NCI-H2107 (cell line): ENCODE measurements at places on chromosomes 13 and 19.

- no peak for DNase-seq
These were observed 421.6 kb upstream of the KLF12 start for GRCh38 chr13:74555651-74556420.

DNA sequence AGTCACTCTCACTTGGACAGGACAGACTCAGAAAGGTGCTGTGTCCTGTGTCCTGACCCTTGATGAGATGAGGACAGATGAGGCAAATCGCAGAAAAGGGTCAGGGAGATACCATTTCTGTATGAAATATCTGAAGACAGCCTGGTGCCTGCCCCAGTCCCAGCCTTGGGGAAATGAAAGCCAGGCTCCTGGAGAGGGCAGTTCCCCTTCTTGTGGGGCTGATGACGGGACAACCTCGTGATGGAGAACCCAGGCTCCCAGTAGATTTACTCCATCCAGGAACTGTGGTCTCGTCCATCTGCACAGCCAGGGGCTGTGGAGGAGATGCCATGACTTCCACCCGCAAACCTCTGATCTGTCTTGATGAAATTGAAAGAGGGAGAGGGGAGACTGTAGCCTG lies 13.8 kb downstream of the LILRB1 start:
- no peak for DNase-seq

DNA sequence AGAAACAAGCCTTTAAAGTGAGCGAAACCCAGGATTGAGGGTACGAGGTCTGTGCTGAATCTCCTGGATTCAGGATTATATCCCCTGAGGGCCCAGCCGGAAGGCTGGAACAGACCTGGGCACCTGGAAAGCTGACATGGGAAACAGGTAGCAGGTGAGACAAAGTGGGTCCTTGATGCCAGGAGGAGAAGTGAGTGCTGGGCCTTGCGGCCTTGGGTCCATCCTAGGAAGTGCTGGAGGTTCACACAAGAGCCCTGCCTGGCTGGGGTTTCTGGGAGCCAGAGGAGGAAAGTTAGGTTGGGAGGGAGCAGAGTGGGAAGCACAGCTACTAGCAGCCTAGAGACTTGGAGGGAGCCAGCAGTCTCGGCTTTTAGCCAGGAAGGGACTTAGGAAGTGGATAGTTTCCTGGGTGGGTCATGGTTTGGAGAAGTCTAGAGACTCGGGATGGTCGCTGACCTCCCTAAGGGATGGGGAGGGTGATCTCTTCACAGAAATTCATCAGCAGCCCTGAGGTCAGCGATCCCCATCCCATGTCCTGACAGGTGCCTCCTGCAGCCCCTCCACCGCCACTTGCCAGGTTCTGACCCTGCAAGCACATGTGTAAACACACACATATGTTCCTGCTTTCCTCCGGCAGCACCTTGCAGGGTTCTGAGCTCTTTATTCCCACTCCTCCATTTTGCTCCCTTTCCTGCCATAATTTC lies 29.4 kb upstream of the ZNF492 start:
- no peak for DNase-seq

GRCh38 chr13:36822785-36823184 lies 3.8 kb downstream of the RFXAP start:
- no peak for DNase-seq

- no peak for DNase-seq
These were observed 7.8 kb upstream of the C13orf42 start for GRCh38 chr13:51118809-51119431.

DNA sequence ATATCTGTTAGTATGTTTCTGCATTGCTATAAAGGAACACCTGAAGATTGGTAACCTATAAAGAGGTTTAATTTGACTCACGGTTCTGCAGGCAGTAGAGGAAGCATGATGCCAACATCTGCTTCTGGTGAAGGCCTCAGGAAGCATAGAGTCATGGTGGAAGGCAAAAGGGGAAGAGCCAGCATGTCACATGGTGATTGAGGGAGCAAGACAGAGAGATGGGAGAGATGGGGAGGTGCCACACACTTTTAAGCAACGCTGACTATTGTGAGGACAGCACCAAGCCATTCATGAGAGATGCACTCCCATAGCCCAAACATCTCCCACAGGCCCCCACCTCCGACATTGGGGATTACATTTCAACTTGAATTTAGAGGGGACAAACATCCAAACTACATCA lies 32.8 kb downstream of the COG6 start:
- DNase-seq, result no peak
